Upper lobe of right lung (tissue), 1 donor: ENCODE measurements at places on chromosomes 6 and 20. TPM values are rescaled to one million over a fixed set of nuclear protein-coding genes. Genes with fewer than 3 reads are reported as not detected.

- DNase-seq: no peak
These were observed 42.0 kb upstream of the MCHR2 start for GRCh38 chr6:100035873-100036653.

GRCh38 chr6:142960098-142960497 is 15.1 kb upstream of the HIVEP2 start:
- no peak for DNase-seq

GRCh38 chr6:126072172-126072571 is 85.8 kb downstream of the TRMT11 start:
- no peak for DNase-seq

DNA sequence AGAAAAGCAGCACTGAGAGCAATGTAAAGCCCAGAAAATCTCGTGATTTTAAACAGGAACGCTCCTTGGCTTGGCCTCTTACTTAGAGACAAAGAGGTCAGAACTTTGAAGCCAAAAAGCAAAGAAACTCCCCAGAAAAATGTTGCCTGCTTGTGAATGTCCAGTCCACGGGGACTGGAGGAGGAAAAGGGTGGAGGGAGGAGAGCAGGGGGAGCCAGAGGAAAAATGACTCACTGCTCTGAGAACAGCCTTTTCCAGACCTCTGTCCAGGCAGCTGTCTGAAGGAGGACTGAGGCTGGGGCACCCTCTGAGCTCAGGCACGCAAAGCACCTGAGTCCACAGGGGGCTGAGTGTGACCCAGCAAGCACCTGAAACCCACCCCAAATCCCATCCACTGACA is 64.7 kb downstream of the TRAM2 start:
- no peak for DNase-seq

DNA sequence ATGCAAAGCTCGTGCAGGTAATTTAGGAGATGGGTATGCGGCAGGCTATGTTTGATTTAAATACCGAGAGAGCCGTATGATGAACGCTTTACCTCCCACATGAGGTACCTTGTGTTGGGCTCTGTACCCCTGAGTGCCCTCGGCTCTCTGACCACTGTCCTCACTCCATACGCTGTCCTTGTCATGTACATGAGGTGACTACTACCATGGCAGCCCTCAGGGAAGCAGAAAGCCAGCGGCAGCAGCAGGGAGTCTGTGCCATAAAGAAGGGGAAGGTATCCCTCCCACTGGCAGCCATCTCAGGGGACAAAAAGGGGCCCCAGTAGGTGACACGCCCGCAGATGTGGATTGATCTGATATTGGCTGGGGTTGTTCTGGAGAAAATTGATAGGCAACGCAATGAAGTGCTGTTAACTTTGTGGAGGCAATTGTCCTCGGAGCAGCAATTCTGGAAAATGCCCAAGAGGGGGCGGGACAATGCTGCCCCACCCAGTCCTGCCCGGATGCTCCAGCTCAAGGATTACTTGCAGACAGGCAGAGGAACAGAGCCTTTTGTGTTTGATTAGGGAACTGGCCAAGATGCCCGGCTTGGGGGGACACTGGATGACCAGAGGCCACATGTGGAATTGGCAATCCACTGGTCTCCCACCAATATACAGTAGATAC is 38.0 kb upstream of the HSF2 start:
- DNase-seq: no peak

GRCh38 chr20:20204256-20204655 is 151.9 kb downstream of the CFAP61 start:
- no peak for DNase-seq

GRCh38 chr6:7991536-7991935 is 72.7 kb downstream of the BLOC1S5 start:
- no peak for DNase-seq

DNA sequence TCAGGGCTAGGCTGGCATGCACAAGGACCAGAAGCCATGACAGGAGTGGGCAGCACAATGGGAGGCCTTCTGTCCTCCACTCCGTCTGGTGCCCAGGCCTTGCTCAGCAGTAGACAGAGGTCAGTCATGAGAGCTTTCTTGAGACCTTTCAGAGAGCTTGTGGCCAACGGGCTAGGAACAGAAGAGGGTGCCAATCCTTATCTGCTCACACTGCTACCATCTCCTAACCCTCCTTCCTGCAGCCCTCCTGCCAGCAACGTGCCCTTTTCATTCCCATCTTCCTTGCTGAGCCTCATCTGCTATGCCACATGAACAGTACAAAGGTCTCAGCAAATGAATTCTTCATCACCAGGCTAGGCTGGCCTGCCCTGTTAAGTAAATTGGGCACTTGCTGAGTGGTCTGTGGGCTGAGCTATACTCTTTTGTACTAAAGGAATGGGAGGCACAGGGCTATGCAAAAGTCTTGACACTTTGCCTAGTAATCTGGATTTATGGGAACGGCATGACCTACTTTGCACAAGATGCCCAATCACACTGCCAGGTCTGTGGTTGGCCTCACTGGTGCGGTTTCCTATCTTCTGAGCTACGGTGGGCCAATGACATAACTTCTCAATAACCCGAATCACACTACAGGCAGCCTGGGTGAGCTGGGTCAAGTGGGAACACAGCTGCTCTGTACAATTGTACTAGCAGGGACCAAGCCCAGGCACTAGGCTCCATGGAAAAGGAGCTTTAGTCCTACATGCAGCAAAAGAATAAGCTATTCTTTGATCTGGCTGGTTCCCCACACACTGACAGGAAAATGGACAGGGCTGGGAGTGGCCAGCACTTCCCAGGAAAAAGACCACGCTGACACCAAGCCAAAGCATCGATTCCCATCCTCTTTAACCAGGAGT is 47.8 kb downstream of the ELOVL5 start:
- DNase-seq: peak; percentile 66

DNA sequence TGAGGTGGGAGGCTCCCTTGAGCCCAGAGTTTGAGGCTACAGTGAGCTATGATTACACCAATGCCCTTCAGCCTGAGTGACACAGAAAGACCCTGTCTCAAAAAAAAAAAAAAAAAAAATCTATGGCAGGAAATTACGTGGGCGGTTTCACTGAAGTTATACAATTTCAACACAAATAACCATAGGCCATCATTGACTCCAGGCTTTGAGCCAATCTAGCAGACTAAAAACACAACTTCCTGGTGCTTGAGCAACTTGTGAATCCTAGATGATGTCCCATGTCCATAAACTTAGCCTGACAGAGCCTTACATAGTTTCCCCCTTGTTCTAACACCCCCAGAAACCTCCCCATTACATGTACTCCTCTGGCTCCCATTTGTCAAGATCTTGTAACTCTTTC is 131.8 kb downstream of the QRSL1 start:
- no peak for DNase-seq

GRCh38 chr6:109379711-109380110 is 2.6 kb downstream of the CD164 start:
- no peak for DNase-seq

DNA sequence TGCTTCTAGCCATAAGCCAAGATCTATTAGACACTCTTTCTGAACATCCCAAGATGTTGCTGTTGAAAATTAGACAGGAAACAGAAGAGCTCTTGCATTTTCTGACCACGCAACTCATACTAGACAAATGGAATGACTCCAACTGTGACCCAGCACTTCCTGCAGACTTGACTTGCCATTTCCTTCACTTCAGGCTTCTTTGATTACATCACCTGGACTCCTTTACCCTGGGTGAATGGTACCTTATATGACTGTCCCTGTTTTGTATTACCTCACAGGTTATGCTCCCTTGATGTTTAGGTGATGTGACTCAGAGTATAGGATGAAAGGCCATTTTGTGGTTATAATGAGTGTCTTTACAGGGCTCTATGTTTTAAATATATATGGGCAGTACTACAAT is 236.1 kb downstream of the BMP2 start:
- no peak for DNase-seq

GRCh38 chr6:106056746-106057390 is 29.3 kb upstream of the PRDM1 start:
- DNase-seq: no peak

- no peak for DNase-seq
These were observed 516.8 kb upstream of the MARCKS start for GRCh38 chr6:113340371-113340770.

- no peak for DNase-seq
These were observed 53.0 kb upstream of the ADTRP start for GRCh38 chr6:11831653-11832052.

GRCh38 chr20:34022839-34023234 is 29.1 kb downstream of the RALY start:
- no peak for DNase-seq

GRCh38 chr20:44126445-44126844 is 60.5 kb downstream of the JPH2 start:
- DNase-seq: no peak

DNA sequence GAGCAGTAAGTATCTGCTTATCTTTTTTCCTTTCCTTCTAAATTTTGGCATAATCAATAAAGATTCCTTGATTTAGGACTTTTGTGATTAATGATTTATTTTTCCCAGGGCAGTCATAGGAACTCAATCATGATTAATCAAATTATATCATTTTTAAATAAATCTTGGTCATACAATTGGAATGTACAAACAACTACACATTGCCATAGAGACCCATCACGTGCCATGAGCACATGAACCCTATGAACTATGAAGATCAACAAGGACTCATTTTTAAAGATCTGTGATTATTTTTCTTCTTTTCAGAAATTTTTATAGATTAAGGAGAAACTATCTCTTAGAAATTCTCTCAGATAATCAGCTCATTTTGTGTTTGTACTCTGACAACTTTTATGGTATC is 622.4 kb downstream of the BCKDHB start:
- DNase-seq: no peak

DNA sequence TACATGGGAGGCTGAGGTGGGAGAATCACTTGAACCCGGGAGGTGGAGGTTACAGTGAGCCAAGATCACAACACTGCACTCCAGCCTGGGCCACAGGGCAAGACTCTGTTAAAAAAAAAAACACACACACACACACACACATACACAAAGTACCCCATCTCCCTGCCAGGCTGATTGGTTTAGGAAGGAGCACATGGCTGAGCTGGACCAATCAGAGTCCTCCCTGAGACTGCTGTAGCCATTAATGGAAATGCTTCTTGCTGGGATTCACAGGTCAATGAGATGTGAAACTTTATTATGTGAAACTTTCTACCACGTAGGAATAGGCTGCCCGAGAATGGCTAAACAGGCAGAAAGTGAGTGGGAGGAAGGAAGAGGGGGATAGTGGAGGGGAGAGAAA is 2.9 kb downstream of the TREM1 start:
- no peak for DNase-seq

DNA sequence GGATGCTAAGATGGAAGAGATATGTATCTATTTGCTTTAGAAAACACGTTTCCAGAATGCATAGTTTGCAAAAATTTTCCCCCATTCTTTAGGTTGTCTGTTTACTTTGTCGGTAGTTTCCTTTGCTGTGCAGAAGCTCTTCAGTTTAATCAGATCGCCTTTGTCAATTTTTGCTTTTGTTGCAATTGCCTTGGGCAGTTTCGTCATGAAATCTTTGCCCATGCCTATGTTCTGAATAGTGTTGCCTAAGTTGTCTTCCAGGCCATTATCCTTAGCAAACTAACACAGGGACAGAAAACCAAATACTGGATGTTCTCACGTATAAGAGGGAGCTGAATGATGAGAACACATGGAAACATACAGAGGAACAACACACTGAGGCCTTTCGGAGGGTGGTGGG is 454.2 kb upstream of the SLC35B3 start:
- DNase-seq: no peak

- no peak for DNase-seq
These were observed 25.1 kb upstream of the SLC17A3 start for GRCh38 chr6:25899123-25899522.

GRCh38 chr6:20338156-20338555 is 63.5 kb upstream of the E2F3 start:
- DNase-seq: no peak

DNA sequence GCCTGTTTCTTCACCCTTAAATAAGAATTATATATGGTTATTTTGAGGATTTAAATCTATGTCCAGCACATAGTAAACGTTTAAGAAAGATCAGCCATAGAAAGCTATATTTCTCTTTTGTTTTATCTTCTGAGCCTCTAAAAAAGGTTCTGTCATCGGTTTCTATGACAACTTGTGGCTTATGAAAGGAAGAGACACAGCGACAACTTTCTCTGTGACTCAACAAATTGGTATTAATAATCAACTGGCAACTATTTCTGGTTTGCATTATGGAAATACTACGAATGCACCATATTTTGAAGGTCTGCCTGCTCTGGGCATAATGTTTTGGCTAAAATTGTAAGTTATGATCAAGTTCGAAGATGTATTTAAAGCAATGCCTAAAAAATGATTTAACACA is 751.0 kb downstream of the CD109 start:
- no peak for DNase-seq

DNA sequence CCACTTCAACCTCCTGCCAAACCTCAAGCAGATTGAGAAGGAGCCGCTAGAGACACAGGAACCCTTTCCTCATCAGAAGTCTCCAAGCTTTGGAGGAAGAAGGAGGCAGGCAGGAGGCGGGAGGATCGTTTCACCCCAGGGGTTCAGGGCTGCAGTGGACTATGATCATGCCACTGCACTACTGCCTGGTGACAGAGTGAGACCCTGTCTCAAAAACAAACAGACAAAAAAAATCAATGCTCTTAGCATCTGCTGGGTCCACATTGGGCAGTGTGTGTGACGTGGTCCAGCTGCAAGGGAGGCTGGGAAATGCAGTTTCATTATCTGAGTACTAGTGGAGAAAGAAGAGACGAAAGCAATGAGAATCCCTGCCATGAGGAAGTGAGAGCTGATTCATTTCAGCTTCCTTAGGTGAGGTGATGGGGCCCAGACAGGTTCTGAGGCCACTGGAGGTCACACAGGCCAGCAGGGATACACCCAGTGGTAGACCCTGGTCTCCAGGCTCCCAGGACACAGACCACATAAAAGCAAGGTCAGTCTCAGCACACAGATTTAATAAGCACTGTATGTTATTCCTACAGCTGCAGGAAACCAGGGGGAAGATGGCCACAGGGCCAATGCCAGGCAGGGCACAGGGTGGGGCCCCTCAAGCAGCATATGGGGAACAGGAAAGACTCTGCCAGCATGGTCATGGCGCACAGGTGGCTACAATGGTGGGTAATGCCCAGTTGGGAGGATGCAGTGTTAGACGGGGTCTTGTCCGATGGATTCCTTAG is 4.3 kb downstream of the GFRA4 start:
- no peak for DNase-seq

GRCh38 chr20:24778585-24779031 is 170.5 kb upstream of the CST7 start:
- DNase-seq: peak; percentile 42

- DNase-seq: no peak
These were observed 20.3 kb upstream of the TENT5A start for GRCh38 chr6:81772741-81773140.

Gene SLC22A1
- 2.7 TPM for total RNA-seq

Gene B3GALT4
- total RNA-seq: 16.8 TPM

Gene FLRT3
- total RNA-seq: 71.2 TPM

Gene TBP
- 12.8 TPM for total RNA-seq

Gene MRS2
- 21.3 TPM for total RNA-seq

Gene CGA
- total RNA-seq: not detected

Gene LST1
- 68.1 TPM for total RNA-seq

Gene CEP43
- total RNA-seq: 10.7 TPM

Gene CLDN20
- not detected for total RNA-seq

Gene DNMT3B
- 0.84 TPM for total RNA-seq

Gene NRSN1
- not detected for total RNA-seq

Gene PRSS16
- total RNA-seq: 15.1 TPM
